Articular chondrocyte of knee joint (primary cell): ENCODE measurements at places on chromosomes 3 and 15. TPM values are rescaled to one million over a fixed set of nuclear protein-coding genes. Genes with fewer than 3 reads are reported as not detected.

Gene LRRC57
- 16.8 and 18.7 TPM in 2 replicates for total RNA-seq

Gene SMAD6
- 86.9 and 91.2 TPM in 2 replicates for total RNA-seq

Gene MESP1
- 0.26 and 0.43 TPM in 2 replicates for total RNA-seq

Gene REC114
- total RNA-seq: not detected in 2 replicates

Gene THBS1
- total RNA-seq: 652 and 1,464 TPM in 2 replicates

Gene ADCY5
- total RNA-seq: 1.4 and 1.6 TPM in 2 replicates

Gene SPTBN5
- 0.13 and 0.22 TPM in 2 replicates for total RNA-seq

Gene XPC
- total RNA-seq: 37.8 and 45.0 TPM in 2 replicates

Gene GJD2
- total RNA-seq: not detected in 2 replicates

Gene COL6A5
- total RNA-seq: not detected in 2 replicates

Gene ACOX2
- total RNA-seq: 3.2 and 14.2 TPM in 2 replicates

Gene CA12
- 133 and 140 TPM in 2 replicates for total RNA-seq

Gene FGF12
- not detected in 2 replicates for total RNA-seq

Gene STRC
- total RNA-seq: 0.26 and 0.32 TPM in 2 replicates

Gene KBTBD8
- total RNA-seq: 7.3 and 11.3 TPM in 2 replicates

Gene DPPA4
- not detected in 2 replicates for total RNA-seq

Gene TMEM45A
- 94.2 and 99.8 TPM in 2 replicates for total RNA-seq

Gene CFAP91
- total RNA-seq: 1.3 and 1.4 TPM in 2 replicates

Gene NEK11
- total RNA-seq: 11.6 and 14.3 TPM in 2 replicates

Gene MYLK
- total RNA-seq: 290 and 324 TPM in 2 replicates

Gene TM4SF4
- total RNA-seq: 0.86 and 0.91 TPM in 2 replicates
